ENCODE measurements at places on chromosomes 16 and 17.

- no peak for DNase-seq
Observed at GRCh38 chr17:76911299-76912017, 43.3 kb downstream of the MGAT5B start.

DNA sequence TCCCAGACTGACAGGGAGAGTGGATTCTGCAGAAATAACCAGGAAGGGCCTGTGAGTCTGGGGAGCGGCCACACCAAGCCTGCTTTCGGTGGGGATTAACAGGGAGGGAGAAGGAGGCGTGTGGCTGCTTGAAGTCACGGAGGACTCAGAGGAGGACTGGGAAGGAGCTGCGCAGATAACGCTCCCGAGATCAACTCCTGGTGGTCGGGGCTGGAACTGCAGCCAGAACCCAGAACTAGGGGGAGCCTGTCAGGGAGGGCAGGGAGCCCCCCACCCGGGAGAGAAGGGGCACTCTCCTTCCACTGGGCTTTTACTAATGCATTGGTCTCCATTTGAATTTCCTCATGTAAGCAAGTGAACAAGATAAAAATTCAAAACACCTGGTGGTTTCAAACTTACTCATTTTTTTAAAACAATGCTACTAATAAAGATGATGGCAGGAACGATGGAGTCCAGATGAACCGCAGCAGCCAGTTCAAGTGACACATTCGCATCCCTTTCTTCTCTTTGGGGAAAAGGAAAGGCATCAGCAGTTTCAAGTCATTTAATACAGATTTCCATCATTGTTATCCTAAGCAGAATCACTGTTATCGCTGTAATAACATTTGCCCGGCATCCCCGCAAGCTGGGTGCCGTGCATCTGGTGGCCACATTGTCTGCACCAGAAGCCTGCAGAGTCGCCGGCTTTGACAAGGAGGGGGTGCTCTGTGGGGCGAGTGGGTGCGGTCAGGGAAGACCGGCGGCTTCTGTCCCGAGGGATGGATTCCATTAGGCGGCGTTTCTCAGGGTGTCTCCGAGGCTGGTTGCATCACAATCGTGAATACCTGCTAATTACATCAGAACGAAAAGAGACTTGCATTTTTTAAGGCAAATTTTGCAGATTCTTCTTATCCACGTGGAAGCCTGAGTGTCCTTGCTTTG is 183.0 kb downstream of the FOXL1 start:
- DNase-seq = peak; percentile 51

DNA sequence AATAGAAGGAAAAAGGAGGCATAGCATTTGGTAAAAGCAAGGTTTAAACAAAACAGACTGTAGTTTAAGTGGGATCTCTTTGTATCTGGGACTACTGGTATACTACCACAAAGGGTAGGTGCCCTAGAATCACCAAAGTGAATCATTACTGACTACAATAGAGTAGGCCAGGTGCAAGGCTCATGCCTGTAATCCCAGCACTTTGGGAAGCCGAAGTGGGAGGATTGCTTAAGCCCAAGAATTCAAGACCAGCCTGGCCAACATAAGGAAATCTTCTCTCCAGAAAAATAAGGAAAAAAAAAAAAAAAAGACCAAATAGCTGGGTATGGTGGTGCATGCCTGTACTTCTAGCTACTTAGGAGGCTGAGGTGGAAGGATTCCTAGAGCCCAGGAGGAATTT is 60.8 kb upstream of the CORO6 start:
- no peak for DNase-seq

GRCh38 chr16:3665508-3665907 is 11.0 kb downstream of the DNASE1 start:
- DNase-seq = no peak

DNA sequence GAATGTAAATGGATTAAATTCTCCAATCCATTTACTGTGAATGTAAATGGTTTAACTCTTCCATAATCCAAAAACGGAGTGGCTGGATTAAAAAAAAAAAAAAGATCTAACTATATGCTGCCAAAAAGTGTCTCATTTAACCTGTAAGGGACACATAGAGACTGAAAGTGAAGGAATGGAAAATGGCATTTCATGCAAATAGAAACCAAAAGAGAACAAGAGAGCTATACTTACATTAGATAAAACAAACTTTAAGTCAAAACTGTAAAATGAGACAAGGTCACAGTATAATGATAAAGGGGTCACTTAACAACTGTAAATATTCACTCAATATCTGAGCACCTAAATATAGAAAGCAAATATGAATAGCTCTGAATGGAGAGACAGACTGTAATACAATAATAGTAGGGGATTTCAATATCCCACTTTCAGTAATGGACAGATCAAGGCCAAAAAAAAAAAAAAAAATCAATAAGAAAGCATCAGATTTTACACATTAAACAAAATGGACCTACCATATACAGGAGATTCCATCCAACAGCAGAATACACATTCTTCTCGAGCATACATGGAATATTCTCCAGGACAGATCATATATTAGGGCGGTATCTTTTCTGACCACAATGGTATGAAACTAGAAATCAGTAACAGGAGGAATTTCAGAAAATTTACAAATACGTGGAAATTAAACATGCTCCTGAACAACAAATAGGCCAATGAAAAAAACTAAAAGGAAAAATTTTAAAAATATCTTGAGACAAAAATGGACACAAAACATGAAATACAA is 36.4 kb downstream of the CDR2 start:
- DNase-seq = no peak

GRCh38 chr17:62321451-62321850 is 58.9 kb upstream of the EFCAB3 start:
- DNase-seq = no peak

DNA sequence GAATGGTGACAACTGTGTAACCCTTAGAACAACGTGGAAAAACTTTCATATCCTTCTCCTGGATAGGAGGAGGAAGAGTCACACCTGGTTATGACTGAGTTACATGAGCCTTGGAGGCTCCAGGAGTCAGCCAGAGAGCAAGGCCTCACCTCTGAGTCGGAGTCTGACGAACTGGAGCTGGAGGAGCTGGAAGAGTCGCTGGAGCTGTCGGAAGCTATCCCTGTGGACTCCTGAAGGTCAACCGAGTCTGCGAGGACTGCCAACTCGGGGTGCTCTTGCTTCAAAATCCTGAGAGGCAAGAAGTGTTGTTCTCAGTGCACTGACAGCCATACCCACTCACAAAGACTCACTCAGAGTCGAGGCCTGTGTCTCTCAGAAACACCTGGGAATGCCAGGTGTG is 6.2 kb downstream of the JMJD6 start:
- no peak for DNase-seq

GRCh38 chr17:13154930-13155329 is 137.1 kb upstream of the ELAC2 start:
- no peak for DNase-seq

DNA sequence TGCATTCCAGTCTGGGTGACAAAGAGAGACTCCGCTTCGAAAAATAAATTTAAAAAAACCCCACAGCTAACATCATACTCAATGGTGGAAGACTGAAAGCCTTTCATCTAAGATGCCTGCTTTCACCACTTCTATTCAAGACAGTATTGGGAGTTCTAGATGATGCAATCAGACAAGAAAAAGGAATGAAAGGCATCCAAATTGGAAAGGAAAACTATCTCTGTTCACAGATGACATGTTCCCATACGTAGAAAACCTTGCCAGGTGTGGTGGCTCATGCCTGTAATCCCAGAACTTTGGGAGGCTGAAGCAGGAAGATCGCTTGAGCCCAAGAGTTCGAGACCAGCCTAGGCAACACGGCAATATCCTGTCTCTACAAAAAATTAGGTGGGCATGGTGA is 31.1 kb downstream of the RANBP10 start:
- DNase-seq = no peak

DNA sequence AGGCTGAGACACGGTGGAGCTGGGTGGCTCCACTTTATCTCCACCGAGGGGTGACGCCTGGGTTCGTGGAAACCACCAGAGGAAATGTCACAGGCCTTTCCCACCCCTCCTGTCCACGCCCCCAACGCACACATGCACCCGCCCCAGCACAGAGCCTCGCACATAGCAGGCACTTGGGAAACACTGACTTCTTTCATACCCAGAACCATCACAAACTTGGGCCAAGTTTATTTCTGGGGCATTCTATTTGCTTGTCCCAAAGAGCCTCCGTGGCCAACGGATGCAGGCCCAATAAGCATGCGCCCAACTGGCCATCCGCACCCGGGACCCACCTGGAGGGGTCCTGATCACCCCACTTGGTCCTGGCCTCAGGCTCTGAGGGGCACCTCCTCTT is 3.3 kb downstream of the BCAR1 start:
- no peak for DNase-seq

DNA sequence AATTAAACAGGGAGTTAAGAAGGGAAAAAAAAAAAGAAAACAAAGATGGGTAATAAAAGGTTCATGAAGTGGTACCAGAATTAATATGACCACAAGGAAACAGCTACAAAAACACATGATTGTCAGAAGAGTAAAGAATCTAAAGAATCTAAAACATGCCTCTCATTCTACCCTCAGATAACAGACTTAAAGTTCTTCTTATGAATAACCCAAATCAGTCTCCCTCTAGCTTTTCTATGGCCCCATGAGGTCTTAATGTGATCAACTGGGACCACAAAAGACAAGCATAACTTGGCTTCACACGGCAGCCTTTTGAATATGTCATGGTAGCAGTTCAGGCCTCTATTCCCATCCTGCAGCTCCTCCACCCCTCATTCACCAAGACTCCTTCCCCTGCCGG is 6.9 kb downstream of the MYH10 start:
- peak; percentile 81 for DNase-seq

- DNase-seq = peak; percentile 33
Observed at GRCh38 chr16:74480150-74481029, 59.1 kb upstream of the CLEC18B start.

GRCh38 chr16:30082545-30083090 is 6.8 kb downstream of the PPP4C start:
- DNase-seq = no peak

- DNase-seq = peak; percentile 81
Observed at GRCh38 chr17:8056232-8056975, 17.5 kb downstream of the ALOX15B start.

DNA sequence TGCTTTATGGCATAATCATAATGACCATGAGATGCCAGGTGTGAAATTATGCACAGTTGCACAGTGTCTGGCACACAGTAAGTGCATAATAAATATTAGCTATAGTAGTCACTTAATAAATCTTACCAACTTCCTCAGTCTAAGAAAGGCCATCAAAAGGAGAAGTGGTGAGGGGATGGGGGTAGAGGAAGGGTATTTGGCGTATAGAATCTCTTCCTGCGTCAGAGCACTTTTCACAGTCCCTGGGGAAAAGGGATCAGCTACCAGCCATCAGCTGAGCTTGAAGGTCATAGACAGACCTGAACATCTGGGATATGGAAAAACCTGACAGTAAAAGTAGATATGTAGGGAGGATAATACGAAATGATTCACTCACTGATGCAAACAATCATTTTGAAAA is 5.8 kb downstream of the CRHR1 start:
- no peak for DNase-seq

DNA sequence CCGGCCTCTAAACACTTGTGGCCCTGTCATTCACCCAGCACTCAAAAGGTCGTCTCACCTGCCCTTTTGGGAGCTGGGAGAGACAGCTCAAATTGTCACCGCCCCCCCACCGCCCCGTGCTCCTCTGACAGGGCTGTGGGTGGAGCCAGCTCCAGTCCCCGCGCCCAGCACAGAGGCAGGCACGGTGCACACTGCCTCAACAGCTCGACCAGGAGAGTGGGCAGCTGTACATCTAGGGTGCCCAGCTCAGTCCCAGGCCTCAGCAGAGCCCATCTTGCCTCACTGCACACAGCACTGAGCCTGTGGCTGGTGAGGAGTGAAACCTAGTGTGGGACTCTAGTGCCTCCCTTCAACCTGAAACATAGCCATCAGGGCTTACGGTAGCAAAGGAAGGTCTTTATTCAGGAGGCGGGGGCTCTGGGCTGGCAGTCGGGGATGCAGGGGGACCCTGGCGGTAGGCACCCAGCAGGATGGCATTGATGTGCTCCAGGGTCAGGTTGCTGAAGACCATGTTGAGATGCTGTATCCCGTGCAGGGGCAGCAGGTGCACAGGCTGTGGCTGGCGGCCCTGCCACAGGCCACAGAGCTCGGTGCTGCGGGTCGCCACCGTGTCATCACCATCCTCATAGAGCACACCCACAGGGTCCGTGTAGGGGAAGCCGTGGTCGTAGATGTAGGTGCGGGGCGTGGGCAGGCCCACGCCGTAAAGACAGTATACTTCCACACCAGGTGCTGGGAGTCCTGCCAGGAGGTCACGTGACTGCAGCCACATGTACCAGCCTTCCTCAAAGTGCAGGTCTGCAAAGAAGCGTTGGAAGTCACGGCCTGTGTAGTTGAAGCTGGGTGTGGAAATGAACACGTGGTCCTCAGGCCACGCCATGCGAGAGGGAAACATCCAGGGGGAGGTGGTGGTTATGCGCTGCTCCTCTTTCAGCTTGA is 3.1 kb upstream of the PSMB10 start:
- DNase-seq = no peak

GRCh38 chr17:51166198-51166986 is at the start of gene NME2:
TSS of gene NME2 (plus strand) at chr17:51166411. CDS start at chr17:51166831, 420 bp downstream.
- peak; percentile 68 for DNase-seq

GRCh38 chr17:66576473-66576872 is 258.4 kb upstream of the CACNG5 start:
- no peak for DNase-seq
